NCI-H1105 treated with DMSO at 0.1 percent for 48 hours (cell line): ENCODE measurements at places on chromosomes 3 and 15.
A peak's percentile ranks its signal among the peaks of the same experiment; 100 is the strongest.

DNA sequence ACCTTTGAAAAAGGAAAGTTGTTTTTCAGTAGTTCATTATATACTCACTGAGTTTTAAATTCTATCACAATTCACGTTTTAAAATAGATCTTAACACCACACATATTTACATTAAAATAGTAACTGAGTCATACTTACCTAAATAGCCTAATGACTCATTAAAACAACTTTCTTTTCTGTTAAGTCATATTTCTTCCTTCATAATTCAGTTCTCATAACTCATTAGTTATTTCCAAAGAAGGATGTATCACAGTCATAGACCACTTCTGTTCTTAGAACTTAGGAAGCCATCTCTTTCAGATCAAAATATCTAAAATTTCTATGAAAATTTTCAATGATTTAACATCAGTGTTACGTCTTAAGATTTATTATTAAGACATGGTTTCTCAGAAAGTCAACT lies 885.9 kb downstream of the FHIT start:
- DNase-seq, result no peak

GRCh38 chr3:30518181-30518864 lies 88.1 kb upstream of the TGFBR2 start:
- DNase-seq, result peak; percentile 81

DNA sequence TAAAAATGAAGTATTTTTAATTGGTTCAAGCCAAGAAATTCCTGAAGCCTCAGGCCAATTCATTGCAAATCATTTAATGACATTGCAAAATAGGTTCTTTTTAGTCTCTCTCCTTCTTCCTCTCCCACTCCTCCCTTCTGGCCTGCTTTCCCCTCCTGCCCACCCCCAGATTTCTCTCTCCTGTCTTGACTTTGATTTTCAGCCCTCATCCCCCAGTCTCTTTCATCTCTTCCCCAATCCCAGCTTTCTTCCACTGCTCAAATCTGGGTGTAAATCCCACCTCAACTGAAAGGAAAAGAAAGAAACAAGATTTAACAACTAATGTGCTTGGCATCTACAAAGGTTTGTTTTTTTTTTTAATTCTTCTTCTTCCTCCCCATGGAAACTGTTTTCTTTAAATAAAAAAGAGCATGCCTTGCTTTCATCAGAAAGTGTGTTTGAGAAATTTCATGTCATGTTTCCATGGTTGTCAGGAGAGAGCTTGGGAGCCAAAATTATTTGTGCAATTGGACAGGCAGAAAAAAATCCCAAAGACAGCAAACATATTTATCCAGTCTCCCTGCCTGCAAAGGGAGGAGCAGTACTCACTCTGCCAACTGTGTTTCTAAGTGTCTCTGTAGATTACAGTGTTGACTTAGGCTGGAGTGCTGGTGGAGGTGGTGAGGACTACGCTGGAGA lies 50.4 kb downstream of the BOC start:
- no peak for DNase-seq

- no peak for DNase-seq
These were observed 142.6 kb upstream of the THBS1 start for GRCh38 chr15:39438260-39438659.

DNA sequence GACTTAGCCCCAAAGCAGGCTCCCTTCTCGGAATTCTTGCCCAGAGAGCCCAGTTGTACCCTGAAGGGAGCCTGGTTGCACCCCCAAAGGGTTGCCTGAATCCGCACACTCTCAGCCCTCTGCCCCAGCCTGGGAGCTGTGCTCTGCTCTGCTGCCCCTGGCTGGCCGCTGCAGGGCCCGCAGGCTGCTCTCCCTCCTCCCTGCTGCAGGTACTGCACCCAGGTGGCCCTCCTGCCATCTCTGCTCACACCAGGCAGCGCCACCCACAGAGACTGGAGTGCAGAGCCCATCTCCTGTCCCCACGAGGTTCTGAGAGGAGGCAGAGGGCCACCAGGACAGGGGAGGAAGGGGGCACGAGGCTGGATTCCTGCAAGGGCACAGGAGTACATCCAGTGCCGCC lies 134.2 kb upstream of the NSMCE3 start:
- DNase-seq, result no peak

- no peak for DNase-seq
These were observed 12.7 kb downstream of the SLC6A20 start for GRCh38 chr3:45783667-45784066.

DNA sequence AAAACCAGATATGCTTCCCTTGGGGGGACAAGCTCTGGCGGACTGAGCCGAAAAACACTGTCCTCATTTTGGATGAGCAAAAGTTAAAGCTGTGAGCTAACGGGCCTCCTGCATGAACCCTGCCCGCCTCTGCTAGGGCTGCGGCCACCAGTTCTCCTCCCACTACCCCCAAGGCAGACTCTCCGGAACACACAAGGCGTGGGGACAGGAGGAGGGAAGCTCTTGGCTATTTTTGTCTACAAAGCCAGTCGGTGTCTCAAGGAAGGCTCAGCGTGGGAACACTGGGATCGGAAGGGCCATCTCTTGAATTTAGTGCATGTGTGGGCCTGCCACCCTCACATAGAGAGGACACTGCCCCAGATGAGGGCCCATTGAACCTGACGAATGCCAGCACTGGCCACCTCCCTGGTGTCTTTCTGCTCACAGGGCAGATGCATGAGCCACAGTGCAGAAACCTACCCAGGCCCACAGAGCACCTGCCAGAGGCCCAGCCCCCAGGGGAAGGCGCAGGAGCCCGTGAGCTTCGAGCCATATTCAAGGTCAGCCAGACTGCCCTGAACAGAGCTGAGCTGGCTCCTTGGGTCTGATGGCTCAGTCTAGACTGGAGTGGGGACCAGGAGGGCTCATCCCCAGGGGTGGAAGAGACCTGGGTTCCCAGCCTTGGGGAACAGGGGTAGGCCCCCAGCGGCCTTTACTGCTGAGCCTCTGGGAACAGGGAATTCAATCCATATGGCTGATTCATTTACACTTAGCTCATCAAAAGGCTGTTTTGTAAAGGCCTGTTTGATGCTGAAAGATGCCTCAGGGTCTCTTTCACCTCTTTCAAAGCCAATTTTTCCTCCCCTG lies 38.3 kb downstream of the HCN4 start:
- DNase-seq, result no peak

DNA sequence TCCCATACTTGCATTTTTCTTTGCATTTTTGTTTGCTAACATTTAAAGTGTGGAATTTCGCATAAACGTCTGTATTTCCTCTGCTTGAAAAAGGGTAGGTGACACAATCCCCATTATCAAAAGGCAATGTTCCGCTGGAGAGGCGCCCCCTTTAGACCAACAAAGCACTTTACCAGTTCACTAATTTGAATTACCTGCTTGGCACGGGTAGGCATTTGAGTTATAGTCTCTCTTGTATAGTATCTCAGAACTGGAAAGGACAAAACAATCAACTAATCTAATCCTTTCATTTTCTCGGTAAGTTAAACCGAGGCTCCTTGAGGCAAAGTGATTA lies 775 bp upstream of the CCDC39 start:
- peak; percentile 91 for DNase-seq

GRCh38 chr15:52521682-52522081 lies 7.0 kb downstream of the MYO5A start:
- DNase-seq, result no peak

- DNase-seq, result no peak
These were observed 223.1 kb downstream of the RBMS3 start for GRCh38 chr3:29503958-29504357.

DNA sequence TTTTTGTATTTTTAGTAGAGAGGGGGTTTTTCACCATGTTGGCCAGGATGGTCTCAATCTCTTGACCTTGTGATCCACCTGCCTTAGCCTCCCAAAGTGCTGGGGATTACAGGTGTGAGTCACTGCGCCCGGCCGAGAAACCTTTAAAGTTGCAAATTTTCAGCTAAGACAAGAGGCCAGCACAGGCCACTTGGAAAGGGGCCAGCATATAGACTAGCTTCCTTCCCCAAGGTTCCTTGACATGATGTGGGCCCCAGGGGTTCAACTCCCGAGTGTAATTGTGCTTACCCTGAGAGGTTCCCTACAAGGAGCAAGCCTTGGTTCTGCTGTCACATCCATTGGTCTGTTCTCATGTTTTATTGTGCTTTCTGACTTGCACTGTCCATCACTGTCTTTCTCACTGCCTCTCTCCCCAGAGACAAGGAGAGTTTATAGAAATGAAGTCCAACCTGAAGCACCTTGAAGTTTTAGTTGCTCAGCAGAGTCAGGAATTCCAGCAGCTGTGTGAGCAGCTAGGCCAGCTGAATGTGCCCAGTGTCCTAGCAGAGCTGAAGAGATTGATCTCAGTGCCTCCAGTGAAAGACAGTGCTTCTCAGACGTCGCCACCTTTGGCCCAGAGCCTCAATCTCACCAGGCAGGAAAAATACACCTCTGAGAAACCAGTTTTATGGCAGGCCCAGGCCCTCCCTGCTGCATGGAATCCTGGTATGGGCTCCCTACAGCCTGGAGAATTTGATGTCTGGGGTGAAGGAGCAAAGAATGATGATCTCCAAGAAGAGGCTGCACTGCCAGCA lies 21.1 kb downstream of the C3orf62 start:
- no peak for DNase-seq

DNA sequence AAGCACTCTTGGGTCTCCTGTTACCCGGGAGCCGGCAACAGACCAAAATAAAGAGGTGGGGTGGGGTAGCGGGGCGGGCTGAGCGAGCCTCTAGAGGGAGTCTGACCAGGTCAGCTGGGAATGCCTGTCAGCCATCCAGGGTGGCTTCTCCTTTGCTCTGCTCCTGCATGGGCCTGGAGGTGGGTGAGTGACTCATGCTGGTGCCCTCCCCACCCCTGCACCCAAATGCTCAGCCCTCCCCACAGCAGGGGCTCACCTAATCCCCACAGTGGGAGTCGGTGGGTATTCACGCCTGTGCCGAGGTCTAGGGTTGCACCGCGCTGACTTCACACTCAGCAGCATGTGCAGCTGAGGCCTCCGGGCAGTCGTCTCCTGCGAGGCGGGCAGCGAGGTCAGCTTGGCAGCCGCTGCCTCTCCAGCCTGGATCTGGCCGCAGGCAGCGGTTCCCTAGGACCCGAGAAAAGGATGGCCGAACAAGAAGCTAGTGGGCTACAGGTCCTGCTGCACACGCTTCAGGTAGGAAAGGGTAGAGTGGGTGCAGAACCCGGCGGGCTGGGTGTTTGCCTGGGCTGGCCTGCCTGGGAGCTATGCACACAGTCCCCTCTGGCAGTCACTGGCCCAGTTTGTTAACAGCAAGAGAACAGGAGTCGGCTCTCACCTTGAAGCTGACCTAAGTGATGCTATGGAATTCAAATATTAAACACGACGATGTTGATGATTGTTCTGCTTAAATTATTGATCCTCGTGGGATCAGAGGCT lies at the start of gene AGBL1:
AGBL1 (plus strand) TSS at position 364 of the 759 bp plus-strand sequence.
- DNase-seq, result no peak

DNA sequence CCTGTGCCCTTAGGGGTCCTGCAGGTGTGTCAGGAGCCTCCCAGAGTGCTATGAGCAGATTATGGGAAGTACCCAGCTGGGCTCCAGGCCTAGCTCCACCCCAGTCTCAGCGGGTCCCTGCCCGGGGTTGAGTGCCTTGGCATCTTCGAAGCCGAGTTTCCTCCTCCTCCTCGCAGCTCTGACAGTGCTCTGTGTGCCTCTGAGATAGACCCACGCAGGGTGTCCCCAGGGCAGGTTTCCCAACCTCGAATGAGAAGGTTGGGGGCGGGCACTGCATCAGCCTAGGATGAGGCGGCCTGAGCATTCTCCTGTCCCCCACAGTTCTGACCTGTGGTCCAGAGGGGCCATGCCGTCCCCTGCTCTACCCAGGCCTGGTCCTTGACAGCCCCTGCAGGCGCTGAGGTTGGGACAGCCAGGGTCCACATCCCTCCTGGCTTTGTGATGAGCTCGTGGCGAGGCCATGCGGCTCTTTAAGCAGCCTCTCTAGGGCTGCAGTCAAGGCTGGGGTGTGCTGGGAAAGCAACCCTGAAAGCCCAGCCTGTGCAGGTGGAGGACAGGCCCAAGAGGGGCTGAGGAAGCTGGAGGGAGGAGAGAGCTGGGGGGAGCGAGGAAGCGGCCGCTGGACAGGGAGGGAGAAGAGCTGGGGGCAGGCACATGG lies 20.2 kb upstream of the SKOR1 start:
- no peak for DNase-seq

GRCh38 chr3:57961177-57961827 lies 46.9 kb upstream of the FLNB start:
- DNase-seq, result no peak

DNA sequence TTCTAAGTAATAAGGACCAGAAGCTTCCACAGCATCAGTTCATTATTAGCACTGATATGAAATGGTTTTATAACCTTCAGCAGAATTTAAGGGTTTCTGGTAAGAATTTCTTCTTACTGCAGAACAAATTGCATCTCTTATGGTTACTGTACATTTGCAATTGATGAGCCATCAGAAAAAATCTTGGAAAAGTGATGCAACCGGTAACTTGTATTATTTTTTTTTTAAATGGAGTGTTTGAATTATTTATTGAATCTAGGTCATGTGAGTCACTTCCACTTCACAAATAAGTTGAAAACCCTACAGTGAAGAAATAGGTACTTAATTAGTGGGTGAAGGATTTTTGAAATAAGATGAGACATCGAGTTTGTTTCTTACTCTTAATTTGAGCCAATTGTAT lies 786.0 kb downstream of the TUSC7 start:
- DNase-seq, result no peak

DNA sequence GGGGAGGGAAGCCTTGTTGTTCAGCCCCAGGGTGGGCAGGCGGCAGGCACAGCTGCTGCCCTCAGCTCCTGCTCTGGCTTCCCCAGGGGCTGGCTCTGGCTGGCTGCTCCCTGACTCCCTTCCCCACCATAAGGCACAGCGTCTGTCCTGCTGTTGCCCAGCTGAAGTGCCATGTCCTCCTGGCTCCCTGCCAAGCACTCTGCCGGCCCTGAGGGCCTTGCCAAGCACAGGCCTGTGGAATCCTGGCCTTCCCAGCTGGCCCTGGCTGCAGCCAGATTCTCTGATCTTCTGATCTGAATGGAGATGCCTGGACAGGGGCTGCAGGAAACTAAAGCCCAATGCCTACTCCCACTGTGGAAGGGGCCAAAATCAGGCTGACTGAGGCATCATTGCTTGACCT lies 1.1 kb downstream of the IQCF6 start:
- peak; percentile 36 for DNase-seq

GRCh38 chr3:107345822-107346405 lies 31.3 kb upstream of the CCDC54 start:
- no peak for DNase-seq

GRCh38 chr15:73338058-73338457 lies 30.7 kb downstream of the HCN4 start:
- DNase-seq, result no peak

- DNase-seq, result peak; percentile 59
These were observed 413 bp downstream of the NUSAP1 start for GRCh38 chr15:41333026-41333562.

GRCh38 chr3:186178412-186178811 lies 69.5 kb upstream of the ETV5 start:
- DNase-seq, result no peak

DNA sequence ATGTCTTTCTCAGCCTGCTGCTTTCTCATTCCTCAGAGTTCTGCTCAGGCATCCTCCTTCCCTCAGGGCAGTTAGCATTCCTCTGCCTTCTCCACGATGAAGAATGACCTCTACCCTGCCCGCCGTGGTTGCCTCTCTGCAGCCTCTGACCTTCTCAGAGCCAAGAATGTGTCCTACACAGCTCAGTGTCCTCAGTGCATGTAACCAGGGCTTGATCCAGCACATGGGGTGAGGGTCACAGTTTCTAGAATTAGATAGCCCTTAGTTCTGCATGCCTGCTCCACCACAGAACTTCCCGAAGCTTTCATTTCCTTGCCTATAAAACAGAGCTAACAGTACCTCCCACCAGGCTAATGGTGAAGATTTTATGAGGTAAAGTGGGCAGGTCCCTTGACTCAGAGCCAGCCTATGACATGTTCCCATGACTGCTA lies 182.1 kb downstream of the CLSTN2 start:
- no peak for DNase-seq

- no peak for DNase-seq
These were observed 603.0 kb upstream of the ROBO2 start for GRCh38 chr3:76436894-76437293.

GRCh38 chr3:69753179-69753775 lies 14.0 kb downstream of the MITF start:
- DNase-seq, result no peak
